Stimulated activated naive CD4-positive, alpha-beta T cell treated with Interleukin-2 at 50 U/mL for 16 hours (primary cell): ENCODE measurements at places on chromosomes 12 and 14.

DNA sequence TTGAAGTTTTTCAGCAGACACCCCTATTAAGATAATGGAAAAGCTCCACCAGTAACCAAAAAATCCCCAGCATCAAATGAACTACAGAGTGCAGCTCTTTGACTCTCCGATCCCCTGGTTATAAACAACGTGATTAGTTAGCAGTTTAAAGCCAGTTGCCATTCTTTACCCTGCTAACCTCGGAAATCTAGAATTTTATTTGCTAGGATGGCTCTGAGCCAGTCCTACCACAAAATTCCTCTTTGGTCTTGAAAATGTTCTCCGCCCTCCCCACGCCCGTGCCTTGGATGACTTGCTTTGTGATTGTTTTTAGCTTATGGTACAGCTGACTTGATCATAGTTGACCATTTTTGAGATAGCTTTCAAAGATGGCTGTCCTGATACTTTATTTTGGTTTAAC, 1.2 kb downstream of the KLHDC2 start:
- DNase-seq = no peak

GRCh38 chr12:32877601-32878459, 18.7 kb downstream of the PKP2 start:
- DNase-seq = no peak

DNA sequence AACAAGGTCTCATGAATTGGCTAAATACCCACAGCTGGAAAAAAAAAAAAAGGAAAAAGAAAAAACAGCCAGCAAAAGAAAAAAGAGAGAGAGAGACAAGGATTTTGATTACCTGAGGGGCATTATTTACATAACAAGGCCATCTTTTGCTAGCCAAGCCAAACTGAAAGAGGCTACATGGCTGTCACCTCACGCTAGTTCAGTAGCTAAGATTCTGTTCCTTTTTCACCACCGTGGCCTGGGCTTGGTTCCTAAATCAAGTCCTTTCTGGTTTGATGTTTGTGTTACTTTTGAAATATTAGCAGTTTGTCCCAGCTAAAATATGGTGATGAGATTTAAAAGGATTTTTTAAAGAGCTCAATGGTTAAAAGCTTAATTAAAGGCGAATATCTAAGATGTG, 2.0 kb upstream of the SDS start:
- no peak for DNase-seq

GRCh38 chr14:104856869-104857860, 7.9 kb upstream of the CEP170B start:
- no peak for DNase-seq

DNA sequence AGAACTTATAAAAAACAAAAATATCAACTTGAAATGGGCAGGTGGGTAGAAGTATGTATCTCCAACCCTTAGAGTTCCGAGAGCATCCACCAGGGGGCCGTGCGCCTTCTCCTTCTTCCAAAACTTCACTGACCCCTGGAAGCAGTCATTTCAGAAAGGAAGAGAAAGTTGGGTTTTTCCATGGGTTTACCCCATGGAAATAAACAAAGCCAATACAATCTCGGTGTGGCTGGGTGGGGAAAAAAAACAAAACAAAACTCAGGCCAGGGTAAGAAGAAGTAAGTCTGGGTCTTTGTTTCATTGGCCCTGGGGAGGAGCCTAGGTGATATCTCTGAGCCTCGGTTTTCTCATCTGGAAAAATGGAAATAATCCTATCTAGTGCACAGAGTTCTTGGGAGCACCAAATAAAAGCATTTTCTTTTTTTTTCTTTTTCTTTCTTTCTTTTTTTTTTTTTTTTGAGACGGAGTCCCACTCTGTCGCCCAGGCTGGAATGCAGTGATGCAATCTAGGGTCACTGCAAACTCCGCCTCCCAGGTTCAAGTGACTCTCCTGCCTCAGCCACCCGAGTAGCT, 33.6 kb upstream of the HNF1A start:
- peak; percentile 60 for DNase-seq

- no peak for DNase-seq
Observed at GRCh38 chr14:104096751-104097700, 11.5 kb downstream of the ASPG start.

GRCh38 chr12:793711-794110, 41.3 kb downstream of the WNK1 start:
- no peak for DNase-seq

DNA sequence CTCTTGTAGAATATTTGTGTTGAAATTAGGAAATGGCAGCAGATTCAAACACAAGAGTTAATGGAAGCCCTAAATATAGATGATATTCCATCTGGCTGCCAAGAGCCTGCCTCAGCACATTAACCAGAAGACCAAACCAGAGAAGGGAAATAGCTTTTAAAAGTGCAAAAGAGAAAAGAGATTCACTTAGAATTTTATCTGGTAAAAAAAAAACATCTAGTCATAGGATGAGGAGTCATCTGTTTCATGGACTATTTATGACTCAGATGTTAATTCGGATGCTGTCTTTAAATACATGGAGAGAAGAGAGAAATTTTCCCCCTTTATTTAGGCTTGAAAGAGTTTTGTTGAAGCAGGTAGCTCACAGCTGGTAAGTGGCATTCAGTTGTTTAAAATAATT, 201.6 kb upstream of the NUDT4 start:
- DNase-seq = no peak

DNA sequence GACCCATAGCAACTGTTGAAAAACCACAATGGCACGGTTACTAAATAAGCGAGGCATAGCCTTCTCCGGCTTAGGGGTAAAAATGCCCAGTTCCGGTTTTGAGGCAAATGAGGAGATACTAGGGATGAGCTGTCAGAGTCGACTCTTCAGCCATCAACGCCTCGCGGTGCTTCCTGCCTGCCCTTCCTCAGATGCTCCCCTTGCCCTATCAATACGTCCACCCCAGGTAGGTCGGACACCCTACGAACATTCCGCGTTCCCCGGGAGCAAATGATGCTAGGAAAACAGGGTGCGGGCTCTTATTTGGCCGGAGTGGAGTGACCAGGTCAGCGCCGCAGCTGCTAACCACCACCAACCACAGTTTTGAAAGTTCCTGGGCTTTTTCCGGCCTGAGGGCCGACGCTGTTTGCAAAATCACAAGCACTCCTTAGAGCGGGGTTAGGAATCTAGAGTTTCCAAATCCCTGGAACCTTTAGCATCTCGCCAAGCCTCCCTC, 1.2 kb downstream of the SRSF9 start:
- no peak for DNase-seq

DNA sequence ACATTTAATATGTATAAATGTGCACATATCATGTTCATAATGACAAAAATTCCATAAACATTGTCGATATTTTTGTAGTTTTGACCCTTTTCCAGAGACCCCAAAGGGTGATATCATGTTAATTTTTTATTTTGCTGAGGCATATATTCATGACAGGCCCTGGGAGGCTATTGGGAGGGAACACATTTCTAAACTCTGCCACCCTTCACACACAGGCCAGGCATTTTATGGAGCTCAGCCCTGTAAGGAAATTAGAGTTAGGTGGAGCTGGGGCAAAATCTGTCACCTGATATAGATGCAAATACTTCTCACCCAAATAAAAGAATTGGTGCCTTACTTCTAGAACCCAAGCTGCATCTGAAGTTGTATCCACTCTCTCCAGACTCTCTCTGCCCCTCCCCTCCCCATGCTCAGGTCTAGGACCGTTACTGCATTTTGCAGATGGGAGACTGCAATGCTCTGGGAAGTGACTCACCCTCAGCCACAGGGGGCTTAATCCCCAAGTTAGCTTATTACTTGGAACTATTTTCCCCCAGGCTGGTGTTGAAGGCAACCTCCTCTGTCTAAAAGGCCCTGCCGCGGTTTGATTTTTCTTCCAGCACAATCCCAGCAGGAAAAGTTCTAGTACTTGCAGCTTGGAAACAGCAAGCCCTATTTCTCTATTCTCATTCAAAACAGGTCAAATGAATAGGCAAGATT, 238.9 kb downstream of the EMP1 start:
- DNase-seq = no peak

DNA sequence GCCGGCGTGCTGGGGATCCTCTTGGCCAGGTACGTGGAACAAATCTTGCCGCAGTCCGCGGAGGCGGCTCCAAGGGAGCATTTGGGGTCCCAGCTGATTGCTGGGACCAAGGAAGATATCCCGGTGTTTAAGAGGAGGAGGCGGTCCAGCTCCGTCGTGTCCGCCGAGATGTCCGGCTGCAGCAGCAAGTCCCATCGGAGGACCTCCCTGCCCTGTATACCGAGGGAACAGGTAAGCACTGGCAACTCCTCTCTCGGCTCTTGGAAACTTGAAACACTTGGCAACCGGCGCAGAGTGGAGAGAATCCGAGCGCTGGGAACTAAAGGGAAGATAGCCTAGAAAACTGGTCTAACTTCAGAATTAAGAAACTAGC, 1.7 kb downstream of the PDE3A start:
- DNase-seq = no peak

DNA sequence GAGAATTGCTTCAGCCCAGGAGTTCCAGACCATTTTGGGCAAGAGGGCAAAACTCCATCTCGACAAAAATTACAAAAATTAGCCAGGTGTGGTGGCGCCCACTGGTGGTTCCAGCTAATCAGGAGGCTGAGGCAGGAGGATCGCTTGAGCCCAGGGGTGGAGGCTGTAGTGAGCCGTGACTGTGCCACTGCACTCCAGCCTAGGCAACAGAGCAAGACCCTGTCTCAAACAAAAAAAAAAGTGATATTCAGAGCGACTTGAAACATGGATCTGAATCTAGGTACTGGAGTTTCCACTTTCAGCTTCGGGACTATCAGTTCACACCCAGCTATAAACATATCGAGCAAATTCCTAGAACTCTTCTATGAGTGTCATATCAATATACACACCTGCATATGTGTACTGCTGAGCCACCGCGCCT, 16.3 kb upstream of the RNF34 start:
- DNase-seq = no peak

GRCh38 chr12:12817616-12818015, 4.5 kb downstream of the DDX47 start:
- no peak for DNase-seq

DNA sequence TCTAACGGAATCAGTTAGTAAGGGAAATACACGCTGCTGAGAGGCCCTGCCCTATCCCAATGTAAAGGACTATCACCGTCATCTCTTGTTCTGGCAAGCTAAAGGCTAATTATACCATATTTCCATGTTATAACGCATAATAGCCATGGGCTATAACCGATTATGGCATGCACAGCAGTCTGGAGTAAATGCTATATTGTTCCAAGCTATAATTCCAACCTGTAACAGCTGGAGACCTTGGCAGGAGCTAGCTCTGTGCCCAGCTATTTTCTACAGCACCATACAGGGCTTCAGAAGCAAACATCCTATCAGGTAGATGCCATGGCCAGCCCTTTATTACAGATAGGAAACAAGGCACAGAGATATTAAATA, 26.3 kb downstream of the SYNE3 start:
- no peak for DNase-seq

- DNase-seq = no peak
Observed at GRCh38 chr12:102415515-102415914, 64.8 kb downstream of the IGF1 start.

DNA sequence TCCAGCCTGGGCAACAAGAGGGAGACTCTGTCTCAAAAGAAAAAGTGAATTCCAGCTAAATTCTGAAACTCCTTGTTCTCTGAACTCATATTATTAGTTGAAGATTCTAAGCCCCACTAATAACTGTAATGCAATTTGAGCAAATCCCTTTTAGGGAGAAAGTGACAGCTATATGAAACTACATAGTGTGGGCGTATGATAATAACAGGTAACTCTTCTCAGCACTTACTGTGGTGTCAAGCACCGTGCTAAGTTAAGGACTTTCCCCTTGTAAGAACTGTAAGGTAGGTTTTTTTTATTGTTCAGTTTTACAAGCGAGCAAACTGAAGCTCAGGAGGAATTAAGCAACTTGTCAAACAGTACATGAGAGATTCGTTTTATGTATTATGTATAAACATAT, 5.4 kb downstream of the ANKRD13A start:
- no peak for DNase-seq

DNA sequence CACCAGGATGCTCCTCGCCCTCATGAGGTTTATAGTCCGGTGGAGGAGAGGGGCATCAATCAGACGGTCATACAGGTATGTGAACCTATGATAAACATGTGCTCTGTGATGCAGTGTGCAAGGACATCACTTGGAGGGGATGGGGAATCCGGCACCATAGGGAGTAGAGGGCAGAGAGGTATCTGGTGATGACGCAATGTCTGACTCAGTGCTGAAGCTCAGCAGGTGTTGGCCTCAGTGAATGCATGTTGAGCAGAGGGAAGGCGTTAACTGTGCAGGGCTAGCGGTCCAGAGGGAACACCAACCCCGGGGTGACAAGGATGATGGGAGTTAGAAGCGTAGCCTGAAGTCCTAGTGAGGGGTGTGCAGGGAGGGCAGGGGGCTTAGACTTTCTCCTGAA, 200.9 kb downstream of the TMEM132C start:
- no peak for DNase-seq

DNA sequence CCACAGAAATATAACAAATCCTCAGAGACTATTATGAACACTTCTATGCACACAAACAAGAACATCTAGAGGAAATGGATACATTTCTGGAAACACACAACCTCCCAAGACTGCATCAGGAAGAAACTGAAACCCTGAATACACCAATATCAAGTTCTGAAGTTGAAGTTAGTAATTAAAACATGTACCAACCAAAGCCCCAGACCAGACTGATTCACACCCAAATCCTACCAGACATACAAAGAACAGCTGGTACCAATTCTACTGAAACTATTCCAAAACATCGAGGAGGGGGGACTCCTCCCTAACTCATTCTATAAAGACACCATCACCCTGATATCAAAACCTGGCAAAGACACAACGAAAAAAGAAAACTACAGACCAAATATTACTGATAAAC, 114.7 kb upstream of the CCDC175 start:
- DNase-seq = no peak

GRCh38 chr14:20606190-20606901, 15.2 kb upstream of the RNASE12 start:
- no peak for DNase-seq

- DNase-seq = no peak
Observed at GRCh38 chr14:62947301-62947700, 98.0 kb downstream of the KCNH5 start.

- DNase-seq = no peak
Observed at GRCh38 chr14:39229601-39230110, 4.1 kb upstream of the MIA2 start.

DNA sequence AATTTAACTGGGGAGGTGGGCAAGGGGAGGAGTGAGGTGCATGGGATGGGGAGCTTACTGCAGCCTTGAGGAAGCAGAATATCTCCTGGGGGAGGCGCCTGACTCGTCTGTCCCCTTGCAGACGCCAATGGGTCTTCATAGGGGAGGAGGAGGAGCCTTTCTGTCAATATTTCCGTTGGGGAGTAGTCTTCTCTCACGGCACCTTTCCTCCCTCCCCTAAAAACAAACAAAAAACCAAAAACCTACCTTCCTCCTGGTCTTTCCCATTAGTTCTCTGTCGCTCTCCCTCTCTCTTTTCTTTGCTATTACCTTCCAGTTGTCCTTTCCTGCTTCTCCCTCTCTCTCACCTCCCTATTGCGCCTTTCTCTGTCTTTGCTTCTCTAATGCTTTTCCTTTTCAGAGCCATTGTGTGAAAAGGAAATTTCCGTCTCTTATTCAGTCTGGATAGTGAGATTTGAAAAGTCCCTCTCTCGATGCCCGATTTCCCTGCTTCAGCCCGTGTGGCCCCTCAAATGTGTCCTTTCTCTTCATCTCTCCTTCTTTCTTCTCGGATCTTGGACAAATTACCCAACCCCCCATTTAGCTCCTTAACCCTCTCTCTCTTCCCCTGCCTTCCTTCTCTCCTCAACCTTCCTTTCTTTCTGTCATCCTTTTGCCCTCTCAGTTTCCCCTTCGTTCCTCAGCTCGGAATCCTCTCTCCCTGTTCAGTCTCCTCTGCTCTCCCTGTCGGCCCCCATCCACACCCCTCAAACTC, 5.9 kb downstream of the GPR84 start:
- peak; percentile 37 for DNase-seq
